ENCODE measurements at places on chromosomes 16 and 17. TPM values are rescaled to one million over a fixed set of nuclear protein-coding genes. Genes with fewer than 3 reads are reported as not detected.
A peak's percentile ranks its signal among the peaks of the same experiment; 100 is the strongest.

The TNP2 gene
- total RNA-seq: not detected

The LITAFD gene
- not detected for total RNA-seq

The SLC35G6 gene
- not detected for total RNA-seq

The MARVELD3 gene
- total RNA-seq: not detected

The PGAP6 gene
- total RNA-seq: 33.5 TPM

The SLC9A5 gene
- 1.3 TPM for total RNA-seq

The AURKB gene
- total RNA-seq: 1.5 TPM

The TMED6 gene
- total RNA-seq: 0.37 TPM

DNA sequence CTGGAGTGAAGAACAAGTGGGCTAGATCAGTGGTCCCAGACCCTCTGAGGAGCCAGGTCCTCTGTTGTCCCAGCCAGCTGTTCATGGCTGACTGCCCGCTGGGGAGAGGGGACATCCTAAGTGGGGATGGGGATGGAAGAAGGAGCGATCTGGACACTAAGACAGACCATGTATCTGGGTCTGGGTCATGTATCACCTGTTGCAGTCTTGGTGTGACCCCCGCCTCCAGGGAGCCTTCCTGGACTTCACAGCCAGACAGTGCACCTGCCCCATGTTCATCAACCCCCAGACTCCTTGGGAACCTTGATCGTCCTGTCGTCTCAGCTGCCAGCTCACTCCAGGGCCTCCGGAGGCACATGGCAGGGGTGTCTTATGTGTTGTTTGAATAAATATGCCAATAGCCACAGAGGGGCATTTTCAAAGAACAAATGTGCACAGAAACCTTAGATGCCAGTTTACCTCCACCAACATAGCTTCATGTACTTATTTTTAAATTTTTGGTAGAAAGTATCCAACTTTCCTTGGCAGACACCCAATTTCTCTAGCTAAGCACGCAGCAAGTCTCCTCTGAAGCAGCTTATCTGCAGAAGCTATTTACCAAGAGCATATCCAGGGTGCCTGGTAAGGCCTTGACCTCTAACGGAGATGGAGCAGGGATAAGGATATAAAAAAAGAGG, 43.2 kb downstream of the CRISPLD2 start:
- no peak for DNase-seq

GRCh38 chr17:4531988-4532736, 23.0 kb downstream of the MYBBP1A start:
- DNase-seq: no peak

DNA sequence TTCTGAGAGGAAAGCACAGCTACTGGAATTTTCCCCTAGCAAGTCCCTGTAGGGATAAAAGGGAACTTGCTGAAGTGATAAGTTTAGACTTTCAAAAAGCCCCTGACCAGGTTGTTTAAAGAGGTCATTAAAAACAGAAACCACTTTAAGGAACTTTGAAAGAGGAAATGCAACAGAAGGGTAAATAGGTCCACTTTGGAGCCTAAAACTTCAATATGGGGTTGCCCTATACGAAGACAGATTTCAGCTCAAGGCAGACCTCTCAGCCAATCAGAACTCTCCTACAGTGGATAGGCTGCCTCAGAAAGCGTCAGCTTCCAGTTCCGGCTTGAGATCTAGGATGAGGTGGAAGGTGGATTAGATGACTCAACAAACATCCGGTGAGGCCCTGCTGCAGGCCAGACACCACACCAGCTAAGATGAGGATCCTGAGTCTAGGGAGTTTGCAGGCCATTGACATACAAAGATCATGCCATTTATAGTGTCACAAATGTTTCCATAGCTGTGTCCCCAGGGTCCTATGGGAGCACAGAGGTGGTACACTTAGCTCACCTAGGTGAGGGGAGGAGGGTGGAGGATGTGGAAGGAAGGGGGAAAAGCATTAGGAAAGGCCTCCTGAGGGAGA, 7.9 kb upstream of the MFSD6L start:
- DNase-seq: no peak

GRCh38 chr17:43758497-43759174, at the start of gene SOST:
SOST (minus strand) TSS chr17:43758791; CDS start chr17:43758741, 50 bp downstream.
- DNase-seq: no peak

DNA sequence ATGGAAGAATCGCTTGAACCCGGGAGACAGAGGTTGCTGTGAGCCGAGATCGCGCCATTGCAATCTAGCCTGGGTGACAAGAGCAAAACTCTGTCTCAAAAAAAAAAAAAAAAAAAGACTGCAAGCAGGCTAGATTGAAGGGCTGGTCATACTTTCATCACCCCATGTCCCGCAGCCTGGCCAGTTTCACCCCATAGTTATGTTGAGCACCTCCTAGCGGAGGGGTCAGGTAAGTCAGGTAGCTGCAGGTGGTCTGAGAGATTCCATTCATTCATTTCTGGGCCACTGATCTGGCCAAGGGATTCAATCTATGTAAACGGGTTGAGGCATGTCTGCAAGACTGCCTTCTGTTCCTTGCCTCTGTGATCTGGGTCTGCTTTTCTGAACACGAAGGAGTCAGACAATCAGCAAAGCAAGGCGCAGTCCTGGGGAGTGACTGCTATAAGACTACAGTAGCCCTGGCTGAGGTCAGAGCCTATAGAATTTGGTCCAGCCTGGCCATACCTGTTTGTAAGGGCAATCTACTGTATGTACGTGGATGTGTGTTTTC, 23.6 kb upstream of the BPTF start:
- no peak for DNase-seq

DNA sequence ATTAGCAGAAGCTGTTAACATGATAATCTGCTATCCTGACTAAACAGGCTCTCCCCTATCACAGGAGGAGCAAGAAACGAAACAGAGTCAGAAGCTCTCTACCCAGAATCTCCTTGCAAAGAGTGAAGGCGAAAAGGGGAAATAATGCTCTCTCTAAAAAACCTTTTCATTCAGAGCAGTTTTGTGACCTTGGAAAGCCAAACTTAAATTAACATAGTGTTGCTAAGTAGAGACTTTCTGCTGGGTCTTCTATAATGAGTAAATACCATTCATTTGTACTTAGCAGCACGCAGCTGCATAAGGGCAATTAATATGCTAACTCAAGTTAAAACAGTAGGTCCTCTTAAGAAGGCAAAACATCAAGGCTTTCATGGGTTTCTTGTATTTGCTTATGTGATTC, 101.7 kb upstream of the GPR139 start:
- no peak for DNase-seq

GRCh38 chr16:12763517-12763916, 40.2 kb downstream of the CPPED1 start:
- no peak for DNase-seq

GRCh38 chr16:2042171-2042985, 5.3 kb downstream of the NTHL1 start:
- DNase-seq: peak; percentile 70

DNA sequence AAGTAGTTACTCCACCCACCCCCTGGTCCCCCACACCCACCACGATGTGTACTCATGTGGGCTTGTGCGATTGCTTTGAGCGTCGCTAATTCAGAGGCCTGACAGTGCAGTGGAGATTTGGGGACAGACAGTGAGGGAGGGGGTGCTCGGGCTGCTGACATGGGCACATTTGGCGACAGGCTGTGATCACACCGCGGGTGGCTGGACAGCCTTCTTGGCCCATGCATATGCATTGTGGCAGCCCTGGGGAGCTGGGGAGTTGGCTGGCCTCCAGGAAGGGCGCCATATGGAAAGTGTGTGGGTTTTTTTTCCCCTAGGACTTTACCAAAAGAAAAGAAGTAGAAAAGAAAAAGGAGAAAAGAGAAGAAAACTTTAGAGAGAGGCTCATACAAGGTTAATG, 275.5 kb upstream of the N4BP1 start:
- DNase-seq: no peak

DNA sequence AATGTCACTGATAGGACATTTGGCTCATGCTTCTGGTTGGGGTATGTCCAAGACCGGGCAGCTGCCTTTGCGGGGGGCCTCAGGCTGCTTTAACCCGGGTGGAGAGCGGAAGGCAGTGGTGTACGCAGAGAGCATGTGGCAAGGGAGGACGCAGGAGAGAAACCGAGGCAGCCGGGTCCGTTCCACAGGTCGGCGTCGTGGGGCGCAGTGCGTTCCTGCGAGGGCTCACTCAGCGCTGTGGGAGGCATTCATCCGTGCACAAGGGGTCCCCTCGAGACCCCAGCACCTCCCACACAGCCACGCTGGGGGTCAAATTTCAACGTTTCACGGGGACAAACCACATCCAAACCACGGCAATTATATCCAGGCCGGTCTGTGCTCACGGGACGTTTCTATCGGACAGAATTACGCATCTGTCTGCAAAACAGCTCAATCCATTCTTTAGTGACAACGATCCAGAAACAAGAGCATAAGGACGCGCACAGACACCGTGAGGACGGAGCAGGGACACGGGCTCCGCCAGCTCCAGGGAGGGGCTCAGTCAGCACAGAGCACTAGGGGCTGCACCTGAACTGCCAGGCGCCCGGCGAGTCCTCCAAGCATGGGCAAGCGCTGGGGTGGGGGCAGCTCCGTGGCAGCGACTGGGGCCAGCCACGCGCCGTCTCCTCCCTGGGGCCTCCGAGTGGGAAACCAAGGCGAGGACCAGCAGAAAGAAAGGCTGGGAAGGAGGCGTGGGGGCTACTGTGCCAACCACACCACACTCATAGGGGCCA, 108.4 kb upstream of the METRNL start:
- DNase-seq: no peak

DNA sequence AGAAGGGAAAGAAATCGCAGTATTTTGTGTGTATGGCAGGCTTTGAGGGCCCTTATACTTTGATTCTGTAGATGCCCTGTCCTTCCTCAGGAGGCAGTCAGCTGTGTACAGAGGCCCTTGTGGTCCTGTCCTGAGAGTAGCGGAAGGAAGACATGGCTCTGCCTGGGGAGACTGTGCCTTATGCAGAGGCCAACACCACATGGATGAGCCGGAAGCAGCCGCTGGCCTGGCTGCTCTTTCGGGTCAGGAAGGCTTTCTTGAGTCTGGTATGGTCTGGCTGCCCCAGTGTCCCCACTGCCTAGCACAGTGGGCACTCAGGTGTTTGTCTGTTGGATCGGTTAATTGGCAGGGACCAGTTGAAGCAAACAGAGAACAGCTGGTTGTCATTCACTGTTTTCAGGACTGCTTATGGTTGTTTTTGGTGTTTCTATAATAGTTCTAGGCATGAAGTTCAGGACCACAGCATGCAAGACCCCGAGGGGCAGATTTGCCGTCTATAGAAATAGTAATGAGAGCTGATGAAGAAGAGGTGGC, 12.4 kb downstream of the USP10 start:
- no peak for DNase-seq

GRCh38 chr16:66289986-66290385, 76.5 kb upstream of the CDH5 start:
- DNase-seq: no peak

GRCh38 chr17:69434164-69434579, 19.7 kb downstream of the MAP2K6 start:
- DNase-seq: no peak

GRCh38 chr17:37650419-37651003, 7.3 kb upstream of the DDX52 start:
- DNase-seq: no peak

DNA sequence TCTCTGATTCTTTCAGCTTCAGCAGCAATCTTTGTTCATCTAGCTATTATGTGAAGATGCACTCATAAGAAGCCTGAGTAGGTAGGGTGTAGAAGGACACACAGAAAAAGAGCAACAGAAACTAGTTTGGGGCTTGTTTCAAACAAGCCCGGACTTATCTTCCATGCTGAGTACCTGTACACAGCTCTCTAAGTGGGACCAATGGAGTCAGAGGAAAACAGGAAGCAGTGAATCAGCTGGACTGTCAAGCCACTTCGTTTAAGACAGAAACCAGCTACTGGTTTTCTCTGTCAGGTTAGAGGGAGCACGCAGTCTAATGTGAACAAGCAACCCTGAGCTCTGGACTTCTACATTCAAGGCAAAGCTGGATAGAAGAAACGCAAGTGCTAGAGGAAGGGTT, 16.0 kb downstream of the MAP2K6 start:
- no peak for DNase-seq

DNA sequence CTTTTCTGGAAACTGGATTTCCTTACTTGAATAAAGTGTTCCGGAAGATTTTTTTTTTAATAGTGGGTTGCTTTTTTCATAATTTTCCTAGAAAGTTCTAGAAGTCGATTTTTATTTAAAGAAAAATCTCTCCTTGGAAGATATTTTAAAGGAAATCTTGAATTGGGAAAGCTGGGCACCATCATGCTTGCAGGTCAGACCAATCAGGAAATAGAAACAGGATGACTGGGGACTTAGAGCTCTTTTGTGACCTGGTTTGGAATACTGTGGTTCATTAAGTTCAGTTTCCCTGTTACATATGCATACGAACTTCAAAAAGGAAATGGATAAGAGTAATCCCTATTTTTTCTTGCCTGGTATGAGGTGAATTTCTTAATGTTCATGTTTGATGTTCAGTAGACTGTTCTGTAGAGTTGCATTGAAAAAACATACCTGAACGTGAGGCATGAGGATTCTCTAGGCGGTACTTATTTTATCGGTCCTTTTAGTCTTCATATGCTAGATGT, 1.2 kb downstream of the NFATC3 start:
- no peak for DNase-seq

GRCh38 chr16:54892981-54893380, 37.7 kb upstream of the IRX5 start:
- no peak for DNase-seq

DNA sequence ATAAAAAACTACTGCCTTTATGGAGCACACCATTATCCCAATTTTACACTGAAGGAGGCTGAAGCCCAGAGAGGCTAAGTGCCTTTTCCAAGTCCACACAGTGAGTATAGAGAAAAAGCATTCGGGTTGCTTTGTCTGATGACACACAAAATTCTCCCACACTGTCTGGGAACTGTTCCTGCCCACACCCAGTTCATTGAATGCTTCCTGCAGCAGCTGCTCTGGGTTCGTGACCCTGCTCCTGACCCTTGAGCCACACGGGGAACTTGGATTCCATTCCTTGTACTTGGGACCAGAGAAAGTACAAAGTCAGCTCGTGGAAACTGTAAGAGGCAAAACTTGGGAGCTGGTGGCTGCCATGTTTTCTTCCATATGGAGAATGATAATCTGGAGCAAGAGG, 57.9 kb downstream of the AKAP1 start:
- DNase-seq: no peak

DNA sequence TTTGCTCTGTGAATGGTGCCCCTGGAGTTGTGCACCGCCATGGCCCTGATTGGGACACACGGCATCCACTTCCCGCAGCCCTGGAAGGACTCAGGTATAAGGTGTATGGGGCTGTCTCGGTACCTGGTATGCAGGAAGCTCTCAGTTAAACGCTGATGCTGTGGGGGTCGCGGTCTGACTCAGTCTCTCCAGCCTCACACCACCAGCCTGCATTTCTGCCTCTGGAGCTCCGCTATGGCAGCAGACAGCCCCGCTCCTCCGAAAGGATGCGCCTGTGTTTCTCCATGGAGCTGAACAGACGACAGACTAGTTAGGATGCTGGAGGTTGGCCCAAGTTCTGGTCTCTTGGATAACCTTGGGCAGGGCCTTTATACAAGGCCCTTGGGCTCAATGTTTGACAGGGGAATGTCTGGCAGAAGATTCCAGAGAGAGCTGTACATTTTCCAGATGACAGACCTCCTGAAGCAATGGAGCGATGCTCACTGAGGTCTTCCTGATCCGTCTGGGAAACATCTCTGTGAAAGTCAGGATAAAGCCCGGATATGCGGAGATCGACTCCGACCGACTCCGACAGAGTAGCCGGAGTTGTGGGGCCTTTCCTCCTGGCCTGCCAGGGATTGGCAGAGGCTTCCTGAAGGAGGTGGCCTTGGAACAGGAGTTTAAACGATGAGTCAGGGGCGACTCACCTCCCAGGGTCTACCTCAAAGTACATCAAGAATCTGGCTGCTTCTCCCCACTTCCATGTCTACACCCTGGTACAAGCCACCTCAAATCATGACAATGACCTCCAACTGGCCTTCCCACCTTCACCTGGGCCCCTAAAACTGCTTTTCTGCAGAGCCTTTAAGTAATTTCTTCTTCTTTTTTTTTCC, 21.9 kb upstream of the BCAR1 start:
- no peak for DNase-seq
